ENCODE measurements at places on chromosomes 2 and 18.

DNA sequence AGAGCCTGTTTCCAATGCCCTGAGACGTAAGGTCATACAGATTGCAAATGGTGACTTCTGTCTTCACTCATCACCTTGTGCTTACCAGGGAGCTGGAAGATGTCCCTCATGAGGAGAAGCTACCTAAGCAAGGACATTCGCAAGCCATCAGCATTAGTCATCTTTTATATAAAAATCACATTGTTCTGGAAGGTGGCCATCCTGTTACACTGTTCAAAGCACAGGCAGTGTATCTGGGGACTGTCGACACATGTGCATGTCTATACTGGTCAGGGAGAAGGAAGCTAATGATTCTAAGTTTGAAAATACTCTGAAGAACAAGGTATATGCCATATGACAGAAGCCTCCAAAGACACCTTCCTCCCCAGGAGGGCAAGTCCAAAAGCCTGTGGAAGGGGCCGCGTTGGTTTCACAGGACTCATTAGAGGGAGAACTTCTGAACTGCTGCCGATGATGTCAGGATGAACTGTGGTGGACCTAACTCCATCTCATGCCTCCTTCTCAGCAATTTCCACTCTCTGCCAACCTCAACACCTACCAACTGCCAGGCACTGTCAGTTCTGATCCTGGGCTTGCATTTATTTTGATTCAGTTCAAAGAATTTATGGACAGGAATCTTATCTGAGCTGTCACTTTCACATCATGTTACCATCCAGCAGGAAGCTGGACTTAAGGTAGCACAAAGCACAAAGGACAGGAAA, 39.4 kb downstream of the DNER start:
- DNase-seq: no peak

DNA sequence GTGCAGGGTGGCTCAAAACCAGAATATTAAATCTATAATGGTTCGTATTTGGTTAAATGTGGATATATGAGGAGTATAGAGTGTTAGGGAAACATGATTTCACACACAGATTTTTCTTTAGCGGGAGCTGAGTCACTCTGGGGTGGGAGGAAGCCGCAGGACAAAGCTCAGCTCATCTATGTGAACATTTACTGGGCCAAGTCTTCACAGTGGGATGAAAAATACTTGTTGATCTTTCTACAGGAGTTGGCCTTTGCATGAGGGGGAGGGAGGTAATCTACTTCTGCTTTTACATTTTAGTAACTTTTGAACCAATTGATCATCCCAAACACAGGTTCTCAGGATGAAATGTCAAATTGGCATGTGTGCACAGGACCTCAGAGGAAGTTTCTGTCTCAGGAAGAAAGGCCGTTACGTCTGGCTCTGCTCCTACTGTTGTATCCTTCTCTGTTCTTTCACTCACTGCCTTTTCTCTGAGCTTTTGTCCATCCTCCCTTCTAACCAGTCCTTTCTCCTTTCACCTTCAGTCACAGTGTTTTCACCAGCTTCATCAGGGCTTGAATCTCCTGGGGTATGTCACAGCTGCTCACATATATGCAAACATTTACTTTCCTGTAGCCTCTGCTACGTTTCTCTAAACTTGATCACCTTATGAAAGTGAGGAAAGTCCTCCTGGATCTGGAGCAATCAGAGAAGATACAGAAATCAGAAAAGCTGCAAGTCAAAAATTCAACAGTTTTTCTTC, 943.3 kb upstream of the FANCL start:
- DNase-seq: no peak

DNA sequence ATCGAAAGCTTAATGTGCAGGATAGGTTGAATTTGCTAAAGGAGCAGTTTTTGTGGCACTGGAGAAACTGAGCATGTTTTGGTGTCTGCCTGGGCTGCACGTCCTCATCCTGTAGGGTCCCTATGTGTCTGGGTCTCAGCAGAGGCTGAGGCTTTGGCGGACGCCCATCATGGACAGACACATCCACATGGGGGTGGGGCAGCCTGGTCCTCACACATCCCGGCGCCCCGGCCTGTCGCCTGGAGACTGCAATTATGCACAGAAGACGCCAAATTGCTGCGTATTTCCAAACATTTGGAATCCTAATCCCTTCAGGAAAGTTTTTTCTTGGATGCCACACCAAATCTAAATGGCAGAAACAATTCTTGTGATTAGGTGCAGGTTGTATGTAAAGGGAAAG, 128.2 kb upstream of the TWIST2 start:
- DNase-seq: no peak

GRCh38 chr2:240568678-240569522, 616 bp downstream of the RNPEPL1 start:
- no peak for DNase-seq

DNA sequence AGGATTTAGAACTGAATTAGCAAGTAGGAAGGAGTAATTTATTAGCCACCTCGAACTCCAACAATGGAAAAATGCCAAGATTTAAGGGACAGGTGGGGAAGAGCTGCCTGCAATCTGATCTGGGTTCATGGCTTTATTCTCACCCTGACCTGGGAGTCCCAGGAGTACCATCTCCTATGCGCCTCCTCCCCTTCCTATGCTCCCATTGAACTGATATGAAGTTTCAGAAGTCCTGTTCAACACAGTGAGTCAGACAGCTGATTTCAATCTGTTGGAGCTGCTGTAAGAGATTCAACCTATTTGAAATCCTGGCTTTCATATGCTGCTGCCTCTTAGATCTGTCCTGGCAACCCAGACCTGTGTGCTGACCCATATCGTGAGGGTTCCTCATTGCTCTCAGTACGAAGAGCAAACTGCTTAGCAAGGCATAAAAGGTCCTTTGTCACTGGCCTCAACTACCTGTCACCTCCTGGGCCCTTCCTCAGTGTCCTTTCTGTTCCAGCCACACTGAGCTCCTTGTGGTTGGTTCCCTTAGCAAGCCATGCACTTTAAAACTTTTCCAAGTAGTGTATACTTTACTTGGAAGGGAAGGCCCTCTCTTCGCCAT, 15.9 kb upstream of the CD28 start:
- no peak for DNase-seq

DNA sequence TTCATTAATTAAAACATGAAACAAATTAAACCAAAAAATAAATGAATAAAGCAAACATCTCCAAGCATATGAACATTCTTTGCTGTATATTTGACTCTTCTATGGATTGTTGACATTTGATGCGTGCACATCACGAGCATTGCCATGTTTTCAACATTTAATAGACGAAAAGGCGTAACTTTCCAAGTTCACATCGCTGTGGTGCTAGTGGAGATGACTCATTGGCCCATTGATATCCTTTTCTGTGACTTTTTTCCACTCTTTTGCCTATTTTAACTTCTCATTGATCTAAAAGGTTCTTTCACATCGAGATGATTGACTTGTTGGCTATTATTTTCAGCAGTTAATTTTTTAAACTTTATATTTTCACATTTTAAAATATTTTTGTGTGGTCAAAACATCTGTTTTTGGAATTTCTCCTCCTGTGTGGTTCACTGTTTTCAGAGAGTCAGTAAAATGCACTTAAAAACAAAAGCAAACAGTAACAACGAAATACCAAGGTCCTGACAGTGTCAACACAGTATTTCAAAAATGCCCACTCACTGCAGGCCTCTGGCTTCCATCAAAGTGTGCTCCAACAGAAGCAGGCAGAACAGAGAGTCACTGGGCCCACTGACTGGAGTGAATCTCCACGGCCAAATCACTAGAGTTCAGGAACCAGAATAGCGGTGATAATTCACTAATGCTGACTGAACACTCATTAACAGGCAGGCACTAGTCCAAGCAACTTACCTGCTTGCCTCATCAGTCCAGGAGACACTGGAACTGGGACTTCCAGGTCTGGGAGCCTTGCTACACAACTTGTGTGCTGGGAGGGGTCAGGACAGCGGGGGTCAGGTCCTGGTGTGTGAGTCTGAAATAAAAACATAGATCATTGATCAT, 372.2 kb upstream of the SMIM21 start:
- no peak for DNase-seq

- DNase-seq: no peak
Observed at GRCh38 chr2:38155-38554, 8.2 kb downstream of the FAM110C start.

- DNase-seq: no peak
Observed at GRCh38 chr2:167334146-167334742, 446.0 kb downstream of the XIRP2 start.

DNA sequence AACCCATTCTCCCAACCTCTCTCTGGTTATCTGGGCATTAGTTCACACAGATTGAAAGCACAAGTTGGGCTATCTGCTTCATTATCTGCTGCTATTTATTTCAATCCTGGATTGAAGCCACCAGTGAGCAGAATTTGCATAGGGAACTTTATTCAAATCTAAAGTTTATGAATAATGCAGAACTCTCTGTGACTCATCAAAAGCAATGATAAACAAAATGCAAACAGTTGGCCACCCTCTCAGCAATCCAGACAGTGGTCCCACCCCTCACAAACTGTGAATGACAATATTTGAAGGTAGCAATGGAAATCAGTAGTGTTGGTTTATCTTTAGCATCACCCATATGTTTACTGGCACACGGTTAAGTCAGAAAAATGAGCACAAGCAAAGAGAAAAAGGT, 106.8 kb upstream of the TMEM178A start:
- DNase-seq: no peak

DNA sequence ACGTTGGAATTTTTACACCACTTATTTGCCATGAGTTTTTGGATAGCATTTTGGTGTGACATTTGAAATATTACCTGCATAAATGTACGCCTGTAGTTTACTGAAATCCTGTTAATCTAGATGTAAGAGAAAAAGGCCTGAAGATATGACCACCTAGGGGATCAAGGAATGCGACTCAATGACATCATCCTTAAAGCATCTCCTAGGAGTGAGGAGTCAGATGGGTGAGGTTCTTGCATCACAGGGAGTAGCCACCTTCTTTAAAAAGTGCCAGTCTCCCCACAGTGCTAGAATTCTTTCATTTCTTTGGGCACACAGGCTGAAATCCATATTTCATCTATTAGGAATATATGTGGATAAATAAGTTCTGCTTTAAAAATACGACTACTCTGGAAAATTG, 34.5 kb downstream of the ADCYAP1 start:
- no peak for DNase-seq

GRCh38 chr2:101830555-101830954, 133.0 kb downstream of the MAP4K4 start:
- no peak for DNase-seq

GRCh38 chr2:150513647-150514046, 26.2 kb upstream of the RND3 start:
- DNase-seq: no peak

DNA sequence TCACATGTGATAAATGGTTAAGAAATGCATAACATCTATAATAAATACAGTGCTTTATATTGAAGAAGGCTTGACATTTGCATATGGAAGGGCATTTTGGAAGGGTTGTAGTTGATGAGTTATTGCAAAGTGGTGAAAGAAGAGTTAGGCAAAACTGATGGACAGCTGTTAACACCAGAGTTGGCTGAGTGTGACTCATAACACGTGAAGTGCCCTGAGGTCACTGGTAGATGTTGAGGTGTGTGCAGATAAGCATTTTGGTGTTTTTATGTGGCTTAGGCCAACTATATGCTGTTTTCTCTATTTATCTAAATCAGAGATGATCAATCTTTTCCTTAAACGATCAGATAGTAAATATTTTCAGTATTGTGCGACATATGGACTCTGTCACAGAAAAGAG, 154.3 kb upstream of the KCNH7 start:
- no peak for DNase-seq

DNA sequence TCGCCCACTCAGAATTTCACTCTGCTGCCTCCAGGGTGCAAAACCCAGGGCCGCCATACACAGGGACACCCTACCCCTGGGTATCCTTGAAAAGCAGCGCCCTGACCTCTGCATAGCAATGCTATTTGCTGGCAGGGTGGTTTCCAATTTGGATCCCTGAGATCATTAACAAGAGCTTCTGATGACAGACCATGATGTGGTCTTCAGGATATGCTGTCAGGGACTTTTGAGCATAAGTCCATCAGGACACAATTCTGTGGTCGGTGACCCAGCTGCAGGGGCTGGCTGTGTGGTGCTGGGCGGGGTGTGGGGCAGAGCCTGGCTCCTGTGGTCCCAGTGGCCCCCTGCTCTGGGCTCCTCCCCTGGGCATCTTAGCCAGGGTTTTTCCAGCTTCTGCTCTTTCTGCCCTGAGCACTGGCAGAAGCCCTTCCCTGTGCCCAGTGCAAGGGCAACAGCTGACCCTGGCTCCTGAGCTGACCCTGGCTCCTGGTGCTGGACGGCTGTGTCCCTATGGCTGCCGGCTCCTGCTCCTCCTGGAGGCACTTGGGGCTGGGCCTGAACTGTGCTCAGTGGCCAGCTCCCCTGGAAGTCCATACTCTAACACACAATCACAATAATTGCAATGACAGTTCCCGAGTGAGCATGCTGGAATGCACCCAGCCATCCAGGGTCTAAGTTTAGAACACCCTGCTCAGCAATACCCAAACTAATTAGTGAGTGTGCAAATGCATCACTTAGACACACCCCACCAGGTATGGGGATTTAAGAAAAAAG, 271.5 kb downstream of the HDAC4 start:
- DNase-seq: no peak

Data from nucleus accumbens (tissue), 56 donors.